ENCODE measurements at places on chromosomes 11 and 22. TPM values are rescaled to one million over a fixed set of nuclear protein-coding genes. Genes with fewer than 3 reads are reported as not detected.

The GLYATL2 gene
- not detected for total RNA-seq

The GP1BB gene
- not detected for total RNA-seq

The OSM gene
- 0.79 TPM for total RNA-seq

The SHISAL1 gene
- not detected for total RNA-seq

The SYT7 gene
- not detected for total RNA-seq

DNA sequence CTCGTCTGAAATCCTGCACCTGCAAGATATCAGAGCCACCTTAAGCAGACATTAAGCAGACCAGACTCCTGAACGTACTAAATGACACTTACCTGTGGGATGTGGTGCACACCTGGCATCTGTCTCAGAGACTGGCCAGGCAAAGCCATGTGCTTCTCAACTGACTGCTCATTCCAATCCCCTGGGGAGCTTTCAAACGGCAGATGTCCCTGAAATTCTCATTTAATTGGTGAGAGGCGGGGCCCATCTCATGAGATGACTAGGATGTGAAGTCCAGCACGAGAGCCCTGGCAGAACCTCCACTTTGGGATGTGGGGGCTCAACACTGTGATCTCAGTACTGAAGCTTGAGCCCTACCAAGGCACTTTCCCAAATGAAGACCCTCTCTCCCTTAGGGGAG lies 84.9 kb upstream of the HMGXB4 start:
- no peak for DNase-seq

GRCh38 chr11:122755409-122755808 lies 82.9 kb upstream of the CRTAM start:
- no peak for DNase-seq

DNA sequence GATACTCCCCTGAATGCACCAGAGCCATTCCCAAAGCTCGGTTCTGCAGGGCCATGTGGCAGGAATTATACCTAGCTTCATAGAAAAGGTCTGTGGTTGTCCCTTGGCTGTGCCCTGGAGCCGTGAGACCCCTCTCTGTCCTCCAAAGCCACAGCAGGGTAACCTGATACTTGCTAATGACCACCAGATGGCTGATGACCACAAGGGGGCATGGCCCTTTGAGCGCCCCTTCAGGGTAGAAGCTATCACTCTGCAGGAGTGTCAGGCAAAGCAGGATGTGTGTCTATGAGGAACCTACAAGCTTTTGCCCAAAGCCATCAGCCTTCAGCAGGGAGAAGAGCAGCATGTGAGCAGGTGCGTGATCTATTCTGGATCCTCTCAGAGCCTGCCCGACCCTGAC lies 95.3 kb downstream of the NTM start:
- no peak for DNase-seq
